Lower lobe of right lung (tissue), 2 donors: ENCODE measurements at places on chromosomes 4 and X. TPM values are rescaled to one million over a fixed set of nuclear protein-coding genes. Genes with fewer than 3 reads are reported as not detected.

SH3BP2 gene
- 102 TPM for total RNA-seq

GABRG1 gene
- not detected for total RNA-seq

RNF212 gene
- total RNA-seq = 6.8 TPM

CT45A2 gene
- total RNA-seq = not detected
